ENCODE measurements at places on chromosomes 12 and 14.

DNA sequence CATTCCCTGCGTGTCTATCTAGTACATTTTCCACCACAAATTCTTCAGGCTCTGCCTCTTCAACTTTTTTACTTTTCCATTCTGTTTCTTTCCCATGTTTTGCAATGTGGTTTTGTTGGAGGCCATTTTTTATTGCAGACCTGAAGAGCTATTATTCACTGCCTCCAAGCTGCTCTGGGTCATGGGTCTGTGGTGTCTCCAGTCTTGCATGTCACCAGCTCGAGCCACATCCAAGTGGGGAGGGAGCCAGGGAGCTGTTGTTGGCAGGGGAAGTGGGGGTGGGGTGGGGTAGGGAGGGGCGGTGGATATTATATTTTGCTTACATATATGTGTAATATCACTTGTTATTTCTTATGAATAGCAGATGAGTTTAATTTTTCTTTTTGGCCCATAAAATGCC lies 69.1 kb downstream of the VEZT start:
- no peak for DNase-seq

- DNase-seq, result no peak
These were observed 39.4 kb downstream of the MAP1LC3B2 start for GRCh38 chr12:116598311-116599284.

DNA sequence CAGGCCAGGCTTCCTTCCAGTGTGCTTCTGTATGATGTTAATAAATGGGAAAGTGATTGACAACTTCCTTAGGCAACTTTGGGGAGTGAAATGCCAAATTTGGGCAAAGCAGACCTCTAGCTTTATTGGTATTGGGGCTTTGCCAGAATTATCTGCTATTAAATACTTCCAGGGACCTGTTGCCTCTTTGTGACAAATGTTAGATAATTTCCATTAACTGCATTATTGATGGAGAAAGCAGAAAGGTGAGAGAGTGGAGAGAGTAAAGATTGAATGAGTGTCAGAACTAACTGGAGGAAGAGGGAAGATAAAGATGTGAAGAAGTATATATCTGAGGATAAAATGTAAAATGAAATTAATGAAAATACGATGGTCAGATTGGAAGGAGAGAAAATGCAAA lies 94.5 kb downstream of the CACNA1C start:
- DNase-seq, result no peak

- DNase-seq, result no peak
These were observed 134.5 kb downstream of the SLC38A1 start for GRCh38 chr12:46134205-46134811.

DNA sequence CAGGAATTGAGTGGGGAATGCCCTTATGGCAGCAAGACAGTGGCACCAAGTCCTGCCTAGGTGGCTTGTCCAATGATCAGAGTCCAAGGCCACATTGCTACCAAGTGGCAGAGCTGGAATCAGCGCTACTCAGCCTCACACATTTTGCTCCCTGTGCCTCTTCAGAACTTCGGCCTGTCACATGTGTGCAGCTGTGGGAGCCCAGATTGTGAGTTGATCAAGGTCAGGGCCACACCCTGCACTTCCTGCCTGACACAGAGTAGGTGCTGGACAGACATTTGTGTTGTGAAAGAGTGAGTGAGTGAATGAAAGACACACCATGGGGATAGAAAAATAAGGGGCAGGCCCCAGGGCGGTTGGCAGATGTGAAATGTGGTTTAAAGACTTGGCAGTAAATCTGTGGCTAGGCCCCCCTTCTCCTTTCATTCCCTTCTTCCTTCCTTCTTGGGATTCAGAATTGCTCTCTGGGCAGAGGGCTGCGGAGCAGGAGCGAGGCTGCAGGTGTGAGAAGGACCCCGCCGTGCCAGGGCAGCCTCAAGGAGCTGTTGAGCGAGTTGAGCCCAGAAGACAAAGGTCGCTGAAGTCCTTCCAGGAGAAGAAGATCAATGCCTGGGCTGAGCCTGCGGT lies 83.5 kb downstream of the SLC25A47 start:
- peak; percentile 57 for DNase-seq

GRCh38 chr12:119802472-119802871 lies 74.6 kb downstream of the CIT start:
- no peak for DNase-seq

DNA sequence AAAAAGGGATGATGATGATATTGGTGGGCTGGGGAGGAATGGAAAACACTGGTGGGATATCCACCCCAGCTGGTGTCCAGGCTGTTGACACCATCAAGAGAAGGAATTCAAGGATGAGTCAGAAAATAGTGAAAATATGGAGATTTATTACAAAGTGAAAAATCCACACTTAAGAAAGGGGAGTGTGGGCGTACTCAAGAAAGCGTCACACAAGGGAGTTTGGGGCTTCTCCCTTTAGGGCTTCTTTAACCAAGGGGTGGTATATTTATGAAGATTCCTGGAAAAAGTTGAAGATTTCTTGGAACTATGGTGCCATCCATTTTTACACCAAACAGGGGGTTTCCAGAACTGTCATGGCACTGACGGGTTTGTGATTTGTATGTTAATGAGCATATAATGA lies 63.1 kb upstream of the ARID2 start:
- no peak for DNase-seq
